ENCODE measurements at places on chromosomes 5 and 9.

GRCh38 chr9:111118256-111118948 lies 80.1 kb upstream of the LPAR1 start:
- no peak for DNase-seq

- DNase-seq = no peak
Observed at GRCh38 chr5:34849253-34849652, 10.3 kb downstream of the TTC23L start.

DNA sequence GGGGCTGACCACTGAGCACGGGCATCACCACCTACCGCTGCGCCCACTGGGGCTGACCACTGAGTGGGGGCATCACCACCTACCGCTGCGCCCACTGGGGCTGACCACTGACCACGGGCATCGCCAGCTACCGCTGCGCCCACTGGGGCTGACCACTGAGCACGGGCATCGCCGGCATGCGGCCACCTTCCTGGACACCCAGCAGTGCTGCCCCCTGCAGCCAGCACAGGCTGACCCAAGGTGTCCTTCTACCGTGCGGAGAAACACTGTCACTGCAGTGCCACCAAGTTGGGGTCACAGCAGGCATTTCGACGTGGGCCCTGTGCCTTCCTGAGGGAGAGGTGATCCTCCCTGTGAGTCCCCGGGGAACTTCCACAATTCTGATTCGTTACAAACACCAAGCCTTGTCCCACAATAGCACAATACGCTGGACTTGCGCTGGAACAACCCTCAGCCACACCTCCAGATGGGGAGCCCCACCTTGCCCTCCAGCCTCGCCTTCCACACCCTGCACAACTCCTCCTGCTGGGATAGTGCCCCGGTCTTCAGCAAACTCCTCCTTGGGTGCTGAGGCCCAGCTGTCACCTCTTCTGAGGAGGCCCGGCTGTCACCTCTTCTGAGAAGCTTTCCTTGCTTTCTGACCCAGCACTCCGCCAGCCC lies 90.3 kb upstream of the SARDH start:
- no peak for DNase-seq

DNA sequence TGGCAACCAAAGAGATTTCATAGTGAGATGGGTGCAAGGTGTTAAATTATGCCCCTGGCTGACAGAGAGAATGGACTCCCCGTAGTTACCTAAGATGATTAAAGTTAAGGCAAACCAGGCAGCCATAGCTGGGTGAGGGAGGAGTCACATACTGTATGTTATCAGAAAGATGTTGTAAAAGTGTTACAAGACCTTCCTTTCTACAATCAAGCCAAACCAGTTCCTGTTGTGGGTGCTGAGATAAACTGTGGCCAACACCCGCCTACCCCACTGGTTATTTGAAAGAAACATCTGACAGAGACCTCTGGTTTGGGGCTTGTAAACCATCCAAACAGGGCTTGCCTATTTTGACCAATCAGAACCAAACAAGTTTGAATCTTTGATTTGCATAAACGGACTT lies 684.7 kb upstream of the NUDT12 start:
- DNase-seq = no peak

- DNase-seq = no peak
Observed at GRCh38 chr9:19490828-19491227, 82.0 kb downstream of the ACER2 start.

DNA sequence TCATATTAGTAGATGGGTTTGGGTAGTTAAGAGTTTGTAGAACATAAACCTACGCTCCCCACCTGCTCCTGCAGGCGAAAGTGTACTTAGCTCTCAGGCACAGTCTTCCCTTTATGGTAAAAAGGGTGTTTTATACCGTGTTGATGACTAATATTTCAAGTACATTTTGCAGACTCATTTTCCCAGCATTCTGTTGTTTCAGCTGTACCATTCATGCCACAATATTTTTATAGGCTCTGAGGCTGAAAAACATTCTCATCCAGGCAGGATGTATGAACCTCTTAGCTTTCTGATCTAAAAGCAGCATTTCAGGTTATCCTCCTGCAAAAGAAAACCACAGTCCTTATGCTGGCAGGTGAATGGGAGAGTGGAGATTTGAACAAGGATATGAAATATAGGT lies 231.4 kb downstream of the NR2F1-AS1 start:
- DNase-seq = no peak

- no peak for DNase-seq
Observed at GRCh38 chr9:129994882-129995281, 48.1 kb downstream of the FNBP1 start.

- no peak for DNase-seq
Observed at GRCh38 chr9:132181796-132182313, 20.0 kb downstream of the NTNG2 start.

DNA sequence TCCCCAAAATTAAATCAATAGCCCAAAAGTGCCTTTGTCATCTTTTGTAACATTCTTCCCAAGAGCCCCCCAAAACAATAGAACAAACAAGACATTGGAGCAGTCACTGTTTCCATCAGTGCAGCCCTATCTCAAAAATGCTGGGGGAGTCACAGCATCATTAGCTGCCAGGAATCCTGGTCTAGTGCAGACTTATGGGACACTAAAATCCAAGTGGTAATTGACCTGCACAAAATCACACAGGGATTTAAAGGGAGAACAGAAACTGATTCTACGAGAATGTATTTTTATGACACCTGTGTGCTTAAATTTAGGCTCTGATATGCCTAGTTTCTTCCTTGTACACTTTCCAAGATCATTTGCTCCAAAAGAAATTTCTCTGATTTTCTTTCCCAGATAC lies 172.9 kb downstream of the GLIS3 start:
- no peak for DNase-seq

GRCh38 chr5:173932695-173933139 lies 44.6 kb downstream of the CPEB4 start:
- no peak for DNase-seq

DNA sequence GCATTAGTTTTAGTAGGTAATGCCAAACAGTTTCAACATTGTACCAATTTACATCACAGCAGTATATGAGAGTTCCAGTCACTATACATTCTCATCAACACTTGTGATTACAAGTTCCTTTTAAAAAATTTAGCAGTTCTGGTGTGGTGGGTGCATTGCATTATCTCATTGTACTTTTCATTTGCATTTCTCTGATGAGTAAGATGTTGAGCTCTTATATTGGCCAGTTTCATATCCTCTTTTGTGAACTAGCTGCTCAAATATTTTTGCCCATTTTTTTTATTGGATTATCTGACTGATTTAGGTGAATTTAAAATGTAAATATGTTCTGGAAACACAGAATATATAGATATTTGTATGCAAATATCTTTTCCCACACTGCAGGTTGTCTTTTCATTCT lies 160.9 kb upstream of the NR3C1 start:
- no peak for DNase-seq

GRCh38 chr9:28888806-28889205 lies 1315.5 kb upstream of the C9orf72 start:
- DNase-seq = no peak

- no peak for DNase-seq
Observed at GRCh38 chr5:178338126-178338749, 105.6 kb upstream of the PHYKPL start.

Data from LoVo (cell line).